ENCODE measurements at places on chromosomes 3 and 15.

GRCh38 chr3:31713816-31714215 is 181.1 kb downstream of the STT3B start:
- DNase-seq: no peak

DNA sequence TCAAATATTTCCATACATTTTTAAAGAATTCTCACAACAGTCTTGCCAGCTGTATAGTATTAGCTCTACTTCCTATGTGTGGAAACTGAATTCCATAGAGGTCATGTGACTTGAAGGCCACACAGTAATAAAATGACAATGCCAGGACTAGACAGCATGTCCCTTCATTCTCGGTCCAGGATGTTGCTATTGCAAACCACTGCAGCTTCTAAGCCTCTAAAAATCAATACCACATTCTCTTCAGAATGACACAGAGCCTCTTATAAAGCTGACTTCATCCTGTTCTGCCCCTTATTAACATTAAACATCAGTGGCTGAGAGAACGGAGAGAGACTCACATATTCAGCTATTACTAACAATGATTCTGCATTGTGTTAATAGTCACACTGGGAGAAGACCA is 240.3 kb upstream of the PEX5L start:
- DNase-seq: no peak

DNA sequence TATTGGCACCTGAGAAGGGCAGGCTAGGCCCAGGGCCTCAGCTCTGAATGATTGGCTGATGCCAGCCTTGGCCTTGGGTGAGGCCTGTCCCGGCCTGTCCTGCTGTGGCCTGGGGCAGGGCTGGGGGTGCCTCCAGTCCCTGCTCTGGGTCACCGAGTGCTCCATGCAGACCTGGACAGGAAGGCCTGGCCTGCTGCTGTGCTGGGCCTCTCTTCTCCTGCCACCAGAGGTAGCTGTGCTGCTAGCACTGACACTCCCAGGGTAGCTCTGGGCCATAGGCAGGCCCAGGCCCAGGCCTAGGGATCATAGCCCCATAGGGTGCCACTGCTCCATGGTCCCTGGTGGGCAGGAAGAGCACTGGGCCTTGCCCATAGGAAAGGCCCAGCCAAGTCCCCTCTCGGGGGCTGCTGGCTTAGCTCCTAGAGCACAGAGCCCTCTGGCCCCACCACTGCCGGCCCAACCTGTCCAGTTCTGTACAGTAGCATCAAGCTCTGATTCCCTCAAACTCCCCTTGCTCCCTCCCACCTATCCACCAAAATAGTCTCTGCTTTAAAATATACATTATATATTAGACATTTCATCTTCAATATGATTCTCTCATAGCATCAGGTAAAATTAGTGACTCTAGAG is 18.2 kb downstream of the ABTB1 start:
- no peak for DNase-seq

DNA sequence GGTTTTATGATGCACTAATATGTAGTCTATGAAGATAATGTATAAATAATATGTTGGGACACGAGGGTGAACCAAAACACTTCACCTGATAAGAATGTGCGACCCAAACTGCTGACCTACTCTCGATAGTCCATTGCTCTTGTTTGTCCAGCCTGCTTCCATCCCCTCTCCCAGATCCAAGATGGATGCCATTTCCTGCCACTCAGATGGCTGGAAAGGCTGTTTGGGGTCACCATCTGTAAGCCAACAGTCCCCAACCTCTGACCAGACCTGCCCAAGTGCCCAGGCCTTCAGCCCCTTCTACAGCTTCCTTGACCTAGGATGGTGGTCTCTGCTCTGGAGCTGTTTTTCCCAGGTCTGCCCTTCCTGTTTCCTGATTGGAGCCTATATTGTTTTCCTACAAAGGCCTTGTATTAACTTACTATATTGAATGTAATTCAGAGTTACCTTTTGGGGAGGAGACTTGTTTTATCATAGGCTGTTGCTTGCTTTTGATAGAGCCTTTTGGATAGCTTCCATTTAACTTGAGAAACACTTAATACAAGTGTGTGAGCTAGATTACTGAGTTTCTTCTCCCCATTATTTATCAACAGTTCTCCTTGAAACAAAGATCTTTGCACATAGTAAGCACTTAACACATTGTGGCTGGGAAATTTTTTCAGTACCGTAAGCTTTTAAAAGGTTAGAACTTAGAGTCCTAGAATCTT is 5.0 kb upstream of the PAQR9 start:
- DNase-seq: no peak

DNA sequence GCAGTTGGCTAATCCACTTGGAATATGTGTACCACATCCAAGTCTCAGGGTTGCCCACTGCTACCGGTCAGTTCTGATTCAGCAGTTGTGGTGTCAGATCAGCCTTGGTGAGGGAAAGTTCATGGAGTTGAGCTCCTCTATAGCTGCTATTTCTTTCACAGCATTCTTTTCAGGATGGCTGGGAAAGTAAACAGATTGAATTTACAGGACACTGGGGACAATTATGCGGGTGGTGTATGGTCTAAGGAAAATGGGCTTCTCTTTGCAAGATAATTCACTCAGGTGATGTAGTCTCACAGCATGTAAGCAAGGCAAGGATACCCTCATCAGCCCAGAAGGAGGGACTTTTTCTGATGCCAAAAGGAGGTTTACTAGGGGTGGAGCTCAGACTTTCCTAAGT is 249.9 kb downstream of the DOCK3 start:
- DNase-seq: no peak

DNA sequence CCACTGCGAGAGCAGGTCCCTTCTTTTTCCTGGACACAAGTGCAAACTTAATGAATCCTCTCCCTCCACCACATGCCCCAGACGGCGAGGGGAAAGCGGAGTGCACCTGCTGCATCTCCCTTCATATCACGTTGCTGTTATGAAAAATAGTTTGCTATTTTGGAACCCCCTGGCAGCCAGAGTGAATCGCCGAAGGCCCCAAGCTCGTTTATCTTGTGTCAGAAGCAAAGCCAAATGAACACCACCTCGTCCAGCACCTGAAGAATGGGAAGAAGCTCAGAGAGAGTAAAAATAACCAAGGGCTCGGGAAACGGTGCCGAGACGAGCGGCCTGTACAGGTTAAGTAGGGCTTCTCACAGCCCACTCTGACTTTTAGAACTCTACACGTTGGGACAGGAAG is 394.6 kb upstream of the RORA start:
- DNase-seq: no peak

DNA sequence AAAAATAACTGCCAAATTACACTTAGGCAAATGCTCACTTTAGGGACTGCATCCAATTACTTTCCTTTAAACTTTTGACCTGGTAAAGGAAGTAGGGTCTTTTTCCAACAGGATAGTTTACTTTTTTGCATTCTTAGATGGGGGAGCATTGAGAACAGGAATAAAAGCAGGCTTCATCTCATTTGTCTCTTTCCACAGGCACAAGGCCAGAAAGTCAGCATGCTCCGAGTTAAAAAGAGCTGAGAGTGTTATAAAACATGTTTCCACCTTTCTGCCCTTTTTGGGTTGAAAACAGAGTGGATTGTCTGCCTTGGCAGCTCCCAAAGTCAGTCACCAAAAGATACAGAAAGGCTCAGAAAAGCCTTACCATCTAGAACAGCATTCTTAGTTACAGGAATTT is 404.9 kb upstream of the ALCAM start:
- no peak for DNase-seq

- DNase-seq: no peak
Observed at GRCh38 chr3:169668957-169669741, 5.6 kb upstream of the MECOM start.

DNA sequence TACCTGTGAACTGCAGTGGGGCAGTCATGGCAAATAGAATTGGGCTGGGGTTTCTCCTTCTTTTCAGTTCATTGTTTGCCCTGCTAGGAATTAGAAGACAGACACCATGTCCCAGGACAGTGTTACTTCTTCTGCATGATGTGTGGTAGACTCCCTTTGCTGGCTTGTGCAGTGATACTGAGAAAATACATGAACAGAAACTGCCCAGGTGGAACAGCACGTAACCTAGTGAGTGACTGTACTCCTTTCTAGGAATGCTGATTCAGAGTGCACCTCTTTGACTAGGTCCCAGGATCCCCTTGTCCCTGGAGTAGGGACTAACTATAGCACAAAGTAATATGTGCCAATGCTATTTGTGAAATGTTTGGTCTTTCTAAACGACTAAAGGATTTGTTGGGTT is 10.7 kb upstream of the SLC22A13 start:
- no peak for DNase-seq

DNA sequence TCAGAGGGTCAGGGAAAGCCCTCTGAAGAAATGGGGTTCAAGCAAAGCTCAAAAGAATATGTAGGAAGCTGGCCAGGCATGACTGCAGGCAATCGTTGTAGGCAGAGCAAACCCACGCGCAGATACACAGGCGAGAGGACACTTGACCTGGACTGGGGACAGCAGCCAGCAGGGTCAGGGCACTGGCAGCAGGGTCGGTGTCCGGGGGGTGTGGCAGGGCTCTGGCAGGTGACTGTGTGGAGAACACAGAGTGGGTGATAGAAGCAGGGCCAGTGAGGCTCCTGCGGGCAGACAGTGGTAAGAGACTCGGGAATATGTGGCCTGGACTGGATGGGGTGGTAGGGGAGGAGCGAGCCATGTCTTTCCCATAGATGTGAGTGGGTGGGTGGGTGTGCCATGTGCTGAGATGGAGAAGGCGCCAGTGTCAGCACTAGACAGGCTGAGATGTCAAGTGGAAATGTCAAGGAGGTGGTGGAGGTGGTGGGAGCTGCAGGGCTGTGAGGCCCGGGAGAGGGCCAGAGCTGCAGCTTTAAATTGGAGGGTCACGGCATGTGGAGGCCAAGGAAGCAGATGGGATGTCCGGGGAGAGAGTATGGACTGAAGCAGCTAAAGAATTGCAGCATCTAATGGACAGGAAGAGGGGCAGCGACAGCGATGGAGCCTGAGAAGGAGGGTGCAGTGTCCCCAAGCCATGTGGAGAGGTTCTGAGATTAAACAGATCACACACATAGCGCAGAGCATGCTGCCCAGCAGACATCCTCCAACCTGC is 13.4 kb downstream of the TMEM43 start:
- DNase-seq: no peak

- no peak for DNase-seq
Observed at GRCh38 chr3:28816017-28816416, 464.9 kb upstream of the RBMS3 start.

Measured in H1 (cell line).